Activated T-helper 1 cell treated with anti-CD3 and anti-CD28 coated beads, Interleukin-12 subunit alpha, Interleukin-12 subunit beta, Interleukin-2, Interleukin-4 antibody, amounts not matched to agents 30 ng/mL and 10 ng/mL and 1 ng/mL, durations not matched to agents 14 hours and 24 hours and 36 hours (primary cell): ENCODE measurements at places on chromosomes 1 and 21. TPM values are rescaled to one million over a fixed set of nuclear protein-coding genes. Genes with fewer than 3 reads are reported as not detected.

DNA sequence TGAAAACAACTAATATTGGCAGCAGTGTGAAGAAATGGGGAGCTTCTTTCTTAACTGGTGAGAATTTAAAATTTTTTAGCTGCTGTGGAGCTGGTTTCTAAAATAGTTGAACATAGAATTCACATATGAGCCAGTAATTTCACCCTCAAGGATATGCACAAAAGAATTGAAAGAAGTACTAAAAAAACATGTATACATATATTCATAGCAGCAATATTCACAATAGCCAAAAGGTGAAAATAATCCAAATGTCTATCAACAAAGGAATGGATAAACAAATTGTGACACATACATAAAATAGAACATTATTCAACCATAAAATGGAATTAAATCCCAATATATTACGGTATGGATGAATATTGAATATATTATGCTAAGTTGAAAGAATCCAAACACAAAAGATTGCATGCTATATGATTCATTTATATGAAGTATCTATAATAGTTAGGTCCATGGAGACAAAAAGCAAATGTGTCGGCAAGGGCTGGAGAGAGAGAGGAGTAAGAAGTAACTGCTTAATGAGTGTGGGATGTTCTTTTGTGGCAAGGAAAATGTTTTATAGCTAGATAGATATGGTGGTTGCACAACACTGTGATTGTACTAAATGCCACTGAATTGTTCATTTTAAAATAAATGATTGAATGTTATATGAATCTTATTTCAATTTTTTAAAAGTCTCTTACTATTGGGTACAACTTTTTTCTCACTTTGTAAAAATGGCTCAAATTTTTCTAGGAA lies 14.8 kb upstream of the COL11A1 start:
- DNase-seq = no peak

- no peak for DNase-seq
Measured at GRCh38 chr1:40847023-40847745, 15.0 kb downstream of the CITED4 start.

DNA sequence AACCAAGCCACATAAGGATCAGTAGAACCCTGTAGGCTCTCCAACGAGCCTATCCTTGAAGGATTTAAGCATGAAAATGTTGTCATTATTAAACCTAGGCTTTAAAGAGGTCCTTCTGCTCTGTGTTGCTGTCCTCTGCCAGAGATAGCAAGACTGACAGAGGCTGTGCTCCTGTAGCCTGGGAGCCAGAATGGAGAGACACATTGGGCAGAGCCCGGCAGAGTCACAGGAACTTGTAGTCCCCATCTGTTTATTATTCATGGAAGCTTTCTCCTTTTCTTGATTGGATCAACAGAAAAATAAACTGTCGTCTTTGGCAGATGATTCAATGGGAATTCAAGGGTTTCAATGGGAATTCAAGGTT lies 19.2 kb upstream of the SLAMF1 start:
- DNase-seq = no peak

DNA sequence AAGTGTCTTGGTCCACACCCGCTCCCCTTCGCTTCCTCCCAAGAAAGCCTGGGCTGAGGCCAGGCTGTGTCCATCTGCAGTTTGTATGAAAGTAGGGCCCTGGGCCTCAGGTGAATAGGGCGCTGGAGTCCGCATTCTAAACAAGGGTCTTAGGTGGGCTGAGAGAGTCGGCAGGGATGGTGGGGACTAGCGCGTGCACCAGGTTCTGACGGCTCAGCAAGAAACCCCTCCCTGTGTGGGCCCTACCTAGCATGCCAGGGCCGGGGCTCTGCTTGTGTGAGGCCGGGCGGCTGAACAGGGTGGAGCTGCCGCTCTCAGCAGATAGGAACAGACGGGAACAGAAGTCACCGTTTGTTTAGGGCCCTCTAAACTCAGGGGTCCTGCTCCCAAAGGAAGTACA lies 1.7 kb downstream of the ACTRT2 start:
- DNase-seq = no peak

- no peak for DNase-seq
Measured at GRCh38 chr1:39795651-39796050, 7.0 kb upstream of the BMP8B start.

Gene FABP3
- not detected in 2 replicates for total RNA-seq

Gene RHD
- total RNA-seq = not detected in 2 replicates

Gene PLA2G2F
- not detected in 2 replicates for total RNA-seq

Gene TTC34
- 1.7 and 1.8 TPM in 2 replicates for total RNA-seq
